ENCODE measurements at places on chromosomes 3 and 15.

- no peak for DNase-seq
Observed at GRCh38 chr15:77503764-77504163, 83.1 kb downstream of the HMG20A start.

- DNase-seq: no peak
Observed at GRCh38 chr3:13785853-13786436, 93.9 kb downstream of the WNT7A start.

GRCh38 chr15:100932676-100933348 lies 13.7 kb downstream of the LRRK1 start:
- no peak for DNase-seq

DNA sequence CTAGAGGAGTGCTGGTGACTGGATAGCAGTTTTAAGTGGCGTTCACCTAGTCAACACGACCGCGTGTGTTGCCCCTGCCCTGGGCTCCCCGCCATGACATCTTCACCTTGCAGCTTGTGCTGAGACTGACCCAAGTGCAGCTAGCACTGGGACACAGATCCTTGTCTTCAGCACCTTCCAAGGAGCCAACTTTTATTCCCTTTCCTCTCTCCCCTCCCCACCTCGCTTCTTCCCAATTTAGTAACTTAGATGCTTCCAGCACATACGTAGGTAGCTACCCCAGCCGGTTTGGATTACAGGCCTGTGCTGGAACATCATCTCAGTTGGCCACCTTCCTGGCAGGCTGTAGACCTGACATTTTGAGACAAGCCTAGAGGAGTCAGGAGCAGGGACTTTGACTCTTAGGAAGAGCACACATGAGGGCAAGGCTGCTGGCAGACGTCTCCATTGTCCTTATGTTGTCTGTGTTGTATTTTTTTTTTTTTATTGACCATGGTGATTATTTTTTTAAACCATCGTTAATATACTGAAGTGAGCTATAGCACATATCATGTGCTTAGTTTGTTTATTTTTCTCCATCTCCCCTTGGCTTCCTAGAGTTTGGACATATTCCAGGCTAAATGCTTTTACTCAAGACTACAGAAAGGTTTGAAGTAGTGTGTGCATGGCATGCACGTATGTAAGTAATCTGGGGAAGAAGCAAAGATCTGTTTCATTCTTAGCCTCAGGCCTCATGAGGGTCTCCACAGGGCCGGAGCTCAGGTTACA lies 61.1 kb downstream of the AAGAB start:
- no peak for DNase-seq

- DNase-seq: no peak
Observed at GRCh38 chr15:74762791-74763150, 14.1 kb downstream of the CYP1A2 start.

GRCh38 chr3:149620291-149621020 lies 37.4 kb downstream of the WWTR1 start:
- DNase-seq: no peak

GRCh38 chr3:7305561-7305960 lies 444.6 kb downstream of the GRM7 start:
- no peak for DNase-seq

- DNase-seq: no peak
Observed at GRCh38 chr3:169062501-169062900, 601.0 kb downstream of the MECOM start.

DNA sequence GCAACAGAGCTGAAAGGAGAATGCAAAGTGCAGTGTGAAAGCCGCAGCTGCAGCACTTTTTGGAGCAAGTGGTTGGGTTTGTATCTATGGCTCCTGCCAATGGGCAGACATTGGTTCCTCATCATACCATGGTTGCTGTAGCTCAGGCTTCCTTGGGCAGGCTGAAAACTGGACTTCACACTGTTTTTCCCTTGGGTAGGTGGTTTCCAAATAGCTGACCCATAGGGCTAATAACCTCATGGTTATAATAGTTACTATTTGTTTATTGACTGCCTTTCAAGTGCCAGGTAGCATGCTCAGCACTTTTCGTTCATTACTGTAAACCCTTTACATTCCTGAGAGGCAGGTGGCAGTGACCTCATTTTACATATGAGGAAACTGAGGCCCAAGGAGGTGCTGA lies 4.5 kb downstream of the CGNL1 start:
- DNase-seq: no peak

- DNase-seq: no peak
Observed at GRCh38 chr3:133884054-133884886, 11.4 kb downstream of the RAB6B start.

- no peak for DNase-seq
Observed at GRCh38 chr3:5188419-5189221, 1.1 kb downstream of the EDEM1 start.

GRCh38 chr15:49715211-49715610 lies 94.4 kb downstream of the DTWD1 start:
- no peak for DNase-seq

GRCh38 chr3:13674538-13675185 lies 125.7 kb downstream of the FBLN2 start:
- no peak for DNase-seq

DNA sequence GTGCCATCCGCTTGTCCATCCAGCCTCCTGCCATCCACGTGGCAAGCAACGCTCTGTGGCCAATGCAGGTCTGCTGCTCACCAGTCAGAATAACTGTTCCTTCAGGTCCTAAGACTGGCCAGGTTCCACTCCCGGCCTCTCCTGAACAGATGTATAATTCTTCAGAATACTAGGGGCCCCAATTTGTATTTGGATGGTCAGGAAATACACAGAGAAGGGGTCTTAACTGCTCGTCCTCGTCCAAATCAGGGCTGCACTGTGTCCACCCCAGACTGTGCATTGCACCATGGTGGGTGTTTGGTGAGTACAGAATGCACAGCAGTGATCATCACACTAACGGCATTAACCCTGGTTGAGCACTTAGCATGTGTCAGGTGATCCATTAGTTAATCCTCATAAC lies 46.0 kb downstream of the MINAR1 start:
- no peak for DNase-seq

DNA sequence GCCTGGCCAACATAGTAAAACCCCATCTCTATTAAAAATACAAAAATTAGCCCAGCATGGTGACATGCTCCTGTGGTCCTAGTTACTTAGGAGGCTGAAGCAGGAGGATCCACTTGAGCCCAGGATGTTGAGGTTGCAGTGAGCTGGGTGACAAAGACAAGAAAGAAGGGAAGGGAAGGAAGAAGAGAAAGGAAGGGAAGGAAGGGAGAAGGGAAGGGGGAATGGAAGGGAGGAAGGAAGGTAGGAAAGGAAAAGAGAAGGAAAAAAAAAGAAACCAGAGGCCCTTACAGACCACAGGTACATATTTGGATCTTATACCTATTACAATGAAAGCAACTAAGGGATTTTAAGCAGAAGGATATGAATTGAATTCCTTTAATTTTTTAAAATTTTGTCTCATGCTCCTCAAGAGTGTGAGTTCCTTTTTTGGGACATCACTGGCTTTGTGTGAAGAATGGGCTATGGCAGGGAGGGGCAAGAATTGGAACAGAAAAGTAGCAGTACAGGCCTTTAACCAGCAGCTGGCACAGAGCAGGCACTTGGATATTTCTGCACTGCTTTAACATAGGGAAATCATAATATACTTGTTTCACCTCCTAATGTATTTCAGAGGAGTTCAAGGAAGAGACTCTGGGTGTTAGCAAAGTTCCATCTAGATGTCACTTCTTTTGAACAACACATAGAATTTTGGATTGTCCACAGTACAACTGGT lies 7.9 kb downstream of the RAB27A start:
- no peak for DNase-seq

GRCh38 chr3:86702381-86702958 lies 288.5 kb downstream of the VGLL3 start:
- DNase-seq: no peak

DNA sequence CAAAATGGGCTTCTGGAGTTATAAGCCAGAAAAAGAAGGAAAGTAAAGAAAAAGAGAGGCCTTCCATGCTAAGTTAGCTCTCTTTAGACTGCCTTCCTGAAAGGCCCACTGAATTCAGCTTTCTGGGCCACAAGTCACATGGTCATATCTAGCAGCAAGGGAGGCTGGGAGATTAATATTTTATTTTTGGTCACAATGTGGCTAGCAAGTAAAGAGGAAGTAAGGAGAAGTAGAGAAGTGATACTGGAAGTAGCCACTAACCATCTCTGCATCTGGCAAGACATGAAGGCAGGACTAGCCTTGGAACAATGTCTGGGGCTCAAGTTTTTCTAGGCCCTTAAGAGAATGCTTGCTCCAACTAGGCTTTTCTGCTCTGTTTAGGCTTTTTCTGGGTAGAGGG lies 81.8 kb upstream of the UBE2E1 start:
- DNase-seq: no peak

DNA sequence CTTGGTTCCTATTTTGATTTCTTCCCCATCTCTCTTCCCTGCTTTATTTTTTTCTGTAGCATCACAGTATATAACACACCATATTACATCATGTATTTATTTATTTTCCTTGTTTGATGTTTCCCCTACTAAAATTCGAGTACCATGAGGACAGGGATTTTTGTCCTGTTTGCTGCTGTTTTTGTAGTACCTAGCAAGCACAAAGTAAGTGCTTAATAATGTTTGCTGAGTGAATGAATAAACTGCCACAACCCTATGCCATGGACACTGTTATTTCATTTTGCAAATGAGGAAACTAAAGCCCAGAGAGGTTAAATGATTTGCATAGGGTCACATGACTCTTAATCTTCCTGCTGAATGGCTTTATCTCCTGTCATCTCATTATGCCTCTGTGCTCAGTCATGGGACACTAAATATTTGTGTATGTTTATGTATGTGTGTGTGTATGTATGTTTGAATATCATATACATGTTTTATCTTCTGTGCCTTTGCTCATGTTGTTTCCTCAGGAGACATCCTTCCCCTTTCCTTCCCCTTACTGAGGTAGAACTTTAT lies 26.1 kb upstream of the MGA start:
- no peak for DNase-seq

DNA sequence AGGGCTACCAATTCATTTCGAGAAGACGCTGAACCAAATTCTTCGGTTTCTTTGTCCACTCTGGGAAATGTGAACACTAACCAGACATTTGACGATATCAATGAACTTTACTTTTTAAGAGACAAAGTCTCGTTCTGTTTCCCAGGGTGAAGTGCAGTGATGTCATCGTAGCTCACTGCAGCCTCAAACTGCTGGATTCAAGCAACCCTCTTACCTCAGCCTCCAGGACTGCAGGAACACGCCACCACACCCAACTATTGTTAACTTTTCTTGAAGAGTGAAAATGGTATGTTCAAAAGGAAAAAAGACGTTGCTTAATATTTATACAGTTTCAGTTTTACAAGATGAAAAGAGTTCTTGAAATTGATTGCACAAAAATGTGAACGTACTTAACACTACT lies 30.6 kb downstream of the MB21D2 start:
- DNase-seq: no peak

GRCh38 chr15:58501006-58501405 lies 69.2 kb downstream of the LIPC start:
- no peak for DNase-seq

GRCh38 chr15:62929000-62929357 lies 113.6 kb upstream of the TPM1 start:
- no peak for DNase-seq

- no peak for DNase-seq
Observed at GRCh38 chr3:175486255-175486654, 627.1 kb downstream of the NAALADL2 start.

- no peak for DNase-seq
Observed at GRCh38 chr3:188185717-188186251, 31.8 kb downstream of the LPP start.

DNA sequence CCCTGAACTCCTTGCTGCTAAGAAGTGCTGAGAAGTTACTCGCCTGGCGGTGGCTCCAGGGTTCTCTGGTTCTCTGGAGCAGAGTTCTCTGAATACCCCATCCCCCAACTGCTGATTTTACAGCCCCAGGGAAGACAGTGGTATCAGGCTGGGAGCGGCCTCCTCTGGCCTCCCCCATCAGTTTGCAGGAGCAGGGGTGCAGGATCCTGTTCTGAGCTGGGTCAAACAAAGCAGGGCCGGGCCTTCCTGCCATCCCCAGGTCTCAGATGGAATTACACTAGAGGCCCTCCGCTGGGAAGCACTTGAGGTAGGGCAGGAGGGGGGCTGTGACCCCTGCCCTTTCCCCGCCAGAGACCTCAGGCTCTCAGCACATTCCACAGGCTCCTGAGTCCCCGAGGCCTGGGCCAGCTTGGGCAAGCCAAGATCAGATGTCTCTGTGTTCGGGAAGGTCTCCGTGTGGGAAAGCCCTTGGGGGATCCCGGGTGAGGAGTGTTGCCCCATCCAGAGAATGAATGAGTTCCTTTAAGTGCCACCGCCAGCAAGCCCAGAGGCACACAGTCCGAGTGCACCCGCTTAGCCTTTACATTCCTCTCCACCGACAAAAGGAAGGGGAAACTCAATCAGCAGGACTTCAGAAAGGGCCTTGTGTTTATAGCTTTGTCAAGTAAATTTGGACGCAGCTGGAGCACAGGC lies 149.9 kb downstream of the LRRK1 start:
- DNase-seq: no peak

GRCh38 chr3:51948016-51948580 lies 5.9 kb downstream of the PARP3 start:
- no peak for DNase-seq

GRCh38 chr15:67021455-67021854 lies 43.9 kb upstream of the SMAD3 start:
- DNase-seq: no peak

DNA sequence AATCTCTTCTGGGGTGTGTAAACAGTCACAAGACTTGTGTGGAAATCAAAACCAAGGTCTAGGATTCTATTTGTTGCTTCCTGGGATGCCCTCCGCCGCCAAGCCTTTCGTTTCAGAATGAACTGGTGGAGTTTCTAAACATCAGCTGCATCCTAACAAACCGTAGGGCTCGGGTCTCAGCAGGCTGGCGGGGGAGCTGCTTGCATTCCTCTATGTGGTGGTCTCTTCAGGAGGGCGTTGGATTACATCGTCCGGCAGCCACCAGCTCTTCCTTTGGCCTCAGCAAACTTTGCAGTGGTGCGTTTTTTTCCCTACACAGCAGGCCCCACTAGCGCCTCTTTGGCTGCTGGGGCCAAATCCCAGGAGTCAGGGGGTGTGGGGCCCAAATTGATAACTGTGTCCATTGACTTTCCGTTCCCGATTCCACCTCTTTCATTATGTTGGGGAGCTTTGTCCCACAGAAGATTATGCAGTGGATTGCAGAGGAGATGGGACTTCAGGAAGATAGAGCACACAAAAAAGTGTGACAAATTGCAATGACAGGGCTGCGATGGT lies 390.0 kb upstream of the NR2F2 start:
- no peak for DNase-seq

DNA sequence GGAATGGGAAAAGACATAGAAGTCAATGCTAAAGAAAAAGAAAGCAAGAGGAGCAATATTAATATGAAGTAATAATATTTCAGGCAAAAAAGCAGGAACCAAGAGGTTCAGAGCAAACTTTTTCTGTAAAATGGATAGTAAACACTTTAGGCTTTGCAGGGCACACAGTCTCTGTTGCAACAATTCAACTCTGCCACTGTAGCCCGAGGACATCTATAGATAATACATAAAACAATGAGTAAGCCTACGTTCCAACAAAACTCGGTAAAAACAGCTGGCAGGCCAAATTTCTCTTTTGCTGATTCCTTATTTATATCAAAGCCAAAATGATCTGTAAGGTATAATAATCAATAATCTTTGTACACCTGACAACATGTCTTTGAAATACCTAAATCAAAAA lies 56.8 kb downstream of the SMAD6 start:
- no peak for DNase-seq

- no peak for DNase-seq
Observed at GRCh38 chr15:88954431-88955277, 41.5 kb upstream of the MFGE8 start.

Measured in activated T-cell treated with anti-CD3 and anti-CD28 coated beads for 48 hours (primary cell).